SW 1271 (cell line): ENCODE measurements at places on chromosomes 7 and 10.

DNA sequence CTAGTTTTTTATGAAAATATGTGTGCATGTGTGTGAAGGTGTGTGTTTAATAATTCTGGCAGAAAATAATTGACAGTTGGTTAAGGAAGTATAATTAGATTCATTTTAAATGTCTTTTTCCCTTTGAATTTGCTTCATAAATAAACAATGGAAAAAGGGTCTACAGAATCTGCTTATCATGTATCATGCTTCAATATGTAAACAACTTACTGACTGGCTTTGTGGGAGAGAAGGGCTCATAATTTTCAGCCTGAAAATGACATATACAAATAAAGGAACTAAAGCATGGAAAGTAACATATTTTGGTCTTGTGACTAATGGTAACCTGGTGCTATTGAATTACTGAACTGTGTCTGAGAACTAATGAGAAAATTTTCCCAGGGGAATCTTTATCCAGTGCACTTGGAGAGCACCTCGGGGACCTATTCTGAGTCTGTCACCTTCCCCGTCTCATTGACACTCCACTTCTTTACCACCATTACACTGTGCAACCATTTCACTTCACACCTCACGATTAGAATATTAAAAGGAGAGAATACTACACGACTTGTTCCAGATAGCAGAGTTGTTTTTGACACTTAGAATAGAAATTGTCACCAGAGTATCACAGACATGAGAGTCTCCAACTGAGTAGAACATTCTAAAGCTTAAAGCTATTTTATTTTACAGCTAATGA is 298.6 kb downstream of the TFEC start:
- DNase-seq: no peak

DNA sequence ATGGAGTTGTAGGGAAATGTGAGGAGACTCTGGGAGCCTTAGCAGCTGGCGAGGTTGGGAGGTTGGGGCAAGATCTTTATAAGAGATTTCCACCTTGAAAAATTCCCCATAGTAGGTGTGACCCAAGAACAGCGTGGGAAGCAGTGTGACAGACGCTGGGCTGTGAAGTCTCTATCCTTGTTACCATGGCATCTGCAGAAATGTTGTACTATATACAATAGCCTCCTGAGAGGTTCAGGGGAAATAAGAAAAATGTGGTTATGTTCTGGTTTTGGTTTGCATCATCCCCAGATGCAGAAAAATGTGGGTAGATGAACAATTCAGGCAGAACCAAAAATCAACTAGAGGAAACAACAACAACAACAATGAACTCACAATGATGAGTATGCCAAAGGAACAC is 498.6 kb downstream of the SH2D4B start:
- DNase-seq: no peak

- no peak for DNase-seq
Measured at GRCh38 chr7:174716-175115, 17.7 kb upstream of the FAM20C start.

- no peak for DNase-seq
Measured at GRCh38 chr10:131350660-131351059, 39.1 kb upstream of the TCERG1L start.

DNA sequence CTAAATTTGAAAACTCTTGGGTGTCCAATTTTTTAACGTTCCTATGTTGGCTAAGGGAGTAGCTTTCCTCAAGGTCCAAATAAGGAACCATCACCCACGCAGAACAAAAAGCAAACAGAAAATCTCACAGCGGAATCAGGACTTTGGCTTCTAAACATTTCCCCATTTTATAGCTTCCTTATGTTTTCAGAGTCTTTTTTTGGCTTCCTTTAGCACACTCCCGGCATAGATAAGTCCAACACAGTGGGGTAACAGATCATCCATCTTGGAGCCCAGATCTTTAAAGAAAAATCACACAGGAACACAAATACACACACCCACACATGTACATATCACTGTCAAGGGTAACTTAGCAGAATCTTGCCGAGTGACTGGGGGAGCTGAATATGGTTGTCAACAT is 4.2 kb upstream of the TCF7L2 start:
- DNase-seq: no peak

DNA sequence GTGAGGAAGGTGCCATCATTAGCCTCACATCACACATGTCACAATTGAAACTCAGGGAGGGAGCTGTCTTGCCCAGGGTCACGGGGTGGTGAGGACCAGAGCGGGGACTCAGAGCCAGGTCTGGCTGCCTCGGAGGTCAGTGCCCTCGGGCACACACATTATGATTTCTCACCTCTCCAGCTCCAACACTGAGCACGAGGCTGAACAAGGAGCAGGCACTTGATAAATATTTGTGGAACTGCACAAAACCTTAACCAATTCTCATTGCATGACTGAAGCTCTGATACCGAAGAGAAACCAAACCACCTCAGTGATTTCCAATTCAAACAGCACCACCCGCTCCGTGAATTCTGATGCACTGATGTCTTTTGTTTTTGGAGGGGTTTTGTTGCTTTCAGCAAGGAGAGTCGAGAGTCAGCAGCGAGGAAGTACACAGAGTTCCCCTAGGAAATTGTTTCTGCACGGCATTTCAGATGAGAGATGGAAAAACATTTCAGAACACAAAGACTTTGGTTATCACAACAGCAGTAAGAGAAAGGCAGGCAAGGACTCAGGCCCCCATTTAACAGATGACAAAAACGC is 55.3 kb upstream of the ZMIZ1 start:
- DNase-seq: no peak

DNA sequence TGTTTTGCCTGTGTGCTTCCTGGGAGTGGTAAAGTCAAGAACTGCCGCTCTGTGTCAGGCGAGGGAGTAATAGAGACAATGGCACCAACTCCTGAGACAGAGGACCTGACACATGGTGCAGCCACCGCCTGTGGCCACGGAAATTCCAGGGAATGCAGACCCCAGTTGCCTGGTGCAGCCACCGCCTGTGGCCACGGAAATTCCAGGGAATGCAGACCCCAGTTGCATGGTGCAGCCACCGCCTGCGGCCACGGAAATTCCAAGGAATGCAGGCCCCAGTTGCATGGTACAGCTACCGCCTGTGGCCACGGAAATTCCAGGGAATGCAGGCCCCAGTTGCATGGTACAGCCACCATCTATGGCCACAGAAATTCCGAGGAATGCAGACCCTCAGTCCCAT is 8.7 kb downstream of the DIP2C start:
- DNase-seq: no peak

DNA sequence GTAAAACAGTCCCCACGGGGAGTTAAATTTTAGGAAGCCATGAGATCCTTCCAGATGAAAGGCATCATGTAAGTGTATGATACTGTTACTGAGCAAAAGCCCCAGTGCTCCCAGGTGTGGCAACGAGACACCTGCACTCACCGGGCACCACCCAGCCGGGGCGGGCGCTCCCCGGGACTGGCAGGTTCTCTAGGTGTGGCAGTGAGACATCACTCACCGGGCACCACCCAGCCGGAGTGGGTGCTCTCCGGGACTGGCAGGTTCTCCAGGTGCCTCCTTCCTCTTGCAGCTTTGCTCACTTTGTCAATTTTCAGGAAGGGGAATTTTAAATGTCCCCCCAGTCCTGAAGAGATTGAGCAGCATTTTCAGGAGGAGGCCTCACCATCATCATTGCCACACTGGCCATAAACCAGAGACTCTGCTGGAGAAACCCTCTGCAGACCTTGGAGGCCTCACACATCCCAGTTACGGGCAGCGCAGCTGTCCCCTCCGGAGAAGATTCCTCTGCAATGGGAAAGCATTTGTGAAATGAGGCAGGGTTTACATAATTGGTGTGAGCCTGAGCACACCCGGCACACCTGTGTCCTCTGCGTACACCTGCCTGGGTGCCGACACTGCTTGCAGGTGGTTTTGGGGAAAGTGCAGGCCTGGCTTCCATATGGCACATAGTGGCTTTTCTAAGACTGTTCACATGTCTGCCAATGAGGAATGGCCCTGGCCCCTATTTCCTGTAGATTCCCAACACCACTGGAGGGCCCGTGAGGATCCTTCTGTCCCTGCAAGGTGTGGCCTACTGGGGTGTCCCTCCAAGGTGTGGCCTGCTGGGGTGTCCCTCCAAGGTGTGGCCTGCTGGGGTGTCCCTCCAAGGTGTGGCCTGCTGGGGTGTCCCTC is 191.4 kb downstream of the EBF3 start:
- no peak for DNase-seq

GRCh38 chr10:8294779-8295178 is 240.3 kb downstream of the GATA3 start:
- no peak for DNase-seq

DNA sequence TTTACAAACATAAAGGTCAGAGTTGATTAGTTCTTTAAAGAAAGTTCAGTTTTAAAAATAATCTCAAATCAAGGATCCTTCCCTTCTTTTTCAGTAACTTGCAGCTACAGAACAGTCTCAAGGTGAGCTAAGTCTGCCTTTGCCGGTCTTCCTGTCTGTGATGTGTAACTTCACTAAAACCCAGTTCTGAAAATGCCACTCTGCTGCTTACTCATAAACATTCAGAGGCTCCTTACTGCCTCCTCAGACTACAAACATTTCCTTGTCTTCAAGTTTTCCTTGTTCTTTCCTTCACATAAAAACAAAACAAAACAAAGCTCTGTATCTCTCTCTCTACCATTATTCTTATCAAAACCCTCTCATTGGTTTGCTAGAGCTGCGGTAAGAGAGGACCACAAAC is 128.7 kb downstream of the ETV1 start:
- no peak for DNase-seq

- DNase-seq: peak; percentile 77
Measured at GRCh38 chr10:119655566-119656001, 4.4 kb downstream of the BAG3 start.

GRCh38 chr10:91711885-91712680 is 79.2 kb upstream of the PPP1R3C start:
- DNase-seq: no peak

GRCh38 chr7:157043745-157044144 is 33.3 kb upstream of the MNX1 start:
- DNase-seq: no peak

DNA sequence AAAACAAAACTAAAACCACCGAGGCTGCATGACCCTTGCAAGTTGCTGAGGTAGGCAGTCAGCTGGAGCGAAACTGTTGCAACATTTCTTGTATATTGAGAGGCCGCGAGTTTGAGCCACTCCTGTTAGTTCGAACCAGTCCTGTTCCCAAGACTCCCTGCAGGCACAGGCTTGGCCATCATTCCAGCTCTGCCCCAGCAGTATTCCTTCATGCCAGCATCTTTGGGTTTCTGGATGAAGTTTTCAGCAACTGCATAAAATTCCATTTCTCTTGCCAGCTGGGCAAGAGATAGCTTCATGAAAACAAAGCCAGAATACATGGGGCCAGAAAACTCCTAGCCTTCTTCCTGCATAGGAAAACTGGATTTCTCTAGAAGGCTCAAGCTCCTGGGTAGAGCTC is 207.6 kb downstream of the FRMD4A start:
- DNase-seq: no peak

GRCh38 chr7:39085590-39086049 is 107.9 kb downstream of the POU6F2 start:
- DNase-seq: no peak

- DNase-seq: no peak
Measured at GRCh38 chr10:78341953-78342614, 308.4 kb downstream of the RPS24 start.

DNA sequence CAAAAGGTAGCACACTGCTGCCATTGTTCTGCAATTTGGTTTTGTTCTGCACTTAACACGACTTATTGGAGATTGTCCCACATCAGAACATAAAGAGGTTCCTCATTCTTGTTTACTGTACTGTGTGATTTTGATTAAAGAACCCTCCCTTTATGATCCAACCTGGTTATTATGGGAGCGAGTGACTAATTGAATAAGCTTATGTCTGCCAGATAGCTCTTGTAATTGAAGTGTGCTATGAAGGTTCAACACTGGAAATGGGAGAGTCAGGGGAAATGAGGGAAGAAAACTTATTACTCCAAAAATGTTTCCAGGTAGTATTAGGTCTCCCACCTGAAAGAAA is 33.9 kb downstream of the CASP7 start:
- no peak for DNase-seq

- DNase-seq: no peak
Measured at GRCh38 chr7:49775949-49776443, 2.6 kb downstream of the VWC2 start.
